ENCODE measurements at places on chromosomes 3 and 15.

- no peak for DNase-seq
These were observed 2.9 kb downstream of the ZNF385D start for GRCh38 chr3:21747966-21748555.

DNA sequence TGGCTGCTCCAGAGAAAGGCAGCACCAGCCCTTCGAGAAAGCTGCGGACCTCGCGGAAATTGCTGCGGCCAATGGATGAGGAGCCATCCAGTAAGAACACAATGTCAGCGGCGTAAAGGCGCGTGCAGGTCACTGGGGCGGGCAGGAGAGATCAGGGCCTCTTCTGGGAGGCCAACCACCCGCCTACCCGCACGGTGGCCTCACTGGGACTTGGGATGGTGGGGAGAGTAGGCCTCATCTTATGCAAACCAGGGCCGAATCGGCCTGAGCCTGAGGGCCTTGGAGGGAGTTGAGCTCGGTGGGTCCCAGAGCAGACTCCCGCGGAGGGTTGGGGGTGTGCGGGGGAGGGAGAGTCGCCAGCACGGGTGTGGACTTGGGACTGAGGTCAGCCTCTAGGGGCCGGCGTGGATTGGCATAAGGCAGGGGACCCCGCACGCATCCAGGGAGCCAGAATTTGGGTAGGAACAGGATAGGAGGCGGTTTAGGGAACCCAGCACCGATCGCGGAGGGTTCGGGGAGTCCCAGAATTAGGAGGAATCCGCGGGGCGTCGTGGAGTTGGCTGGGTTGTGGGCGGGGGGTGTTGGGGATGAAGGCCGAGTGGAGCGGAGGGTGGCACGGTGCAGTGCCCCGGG lies 596 bp downstream of the COL7A1 start:
- DNase-seq: no peak

- no peak for DNase-seq
These were observed 44.6 kb upstream of the SLC25A36 start for GRCh38 chr3:140896997-140897396.

DNA sequence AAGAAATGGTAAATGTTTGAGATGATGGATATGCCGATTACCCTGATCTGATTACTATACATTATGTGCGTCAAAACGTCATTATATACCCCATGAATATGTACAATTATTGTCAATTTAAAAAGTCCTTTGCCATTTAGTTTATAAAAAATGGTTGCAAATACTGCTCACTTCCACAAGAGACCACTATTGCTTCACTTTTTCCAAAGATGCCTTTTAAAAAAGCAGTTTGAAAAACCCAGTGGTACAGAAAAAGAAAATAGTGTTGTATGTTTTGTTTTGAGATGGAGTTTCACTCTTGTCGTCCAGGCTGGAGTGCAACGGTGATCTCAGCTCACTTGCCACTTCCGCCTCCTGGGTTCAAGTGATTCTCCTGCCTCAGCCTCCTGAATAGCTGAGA lies 39.3 kb downstream of the EDEM1 start:
- no peak for DNase-seq

DNA sequence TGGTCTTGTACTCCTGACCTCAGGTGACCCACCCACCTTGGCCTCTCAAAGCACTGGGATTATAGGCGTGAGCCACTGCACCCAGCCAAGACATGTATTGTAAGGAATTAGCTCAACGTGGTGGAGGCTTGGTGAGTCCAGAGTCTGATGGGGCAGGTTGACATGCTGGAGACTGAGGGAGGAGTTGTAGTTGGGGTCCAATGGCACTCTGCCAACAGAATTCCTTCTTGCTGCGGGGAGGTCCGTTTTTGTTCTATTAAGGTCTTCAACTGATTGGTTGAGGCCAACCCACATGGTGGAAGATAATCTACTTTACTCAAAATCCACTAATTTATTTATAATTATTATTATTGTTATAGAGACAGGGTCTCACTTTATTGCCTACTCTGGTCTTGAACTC lies 30.1 kb downstream of the PLA2G4D start:
- DNase-seq: no peak

DNA sequence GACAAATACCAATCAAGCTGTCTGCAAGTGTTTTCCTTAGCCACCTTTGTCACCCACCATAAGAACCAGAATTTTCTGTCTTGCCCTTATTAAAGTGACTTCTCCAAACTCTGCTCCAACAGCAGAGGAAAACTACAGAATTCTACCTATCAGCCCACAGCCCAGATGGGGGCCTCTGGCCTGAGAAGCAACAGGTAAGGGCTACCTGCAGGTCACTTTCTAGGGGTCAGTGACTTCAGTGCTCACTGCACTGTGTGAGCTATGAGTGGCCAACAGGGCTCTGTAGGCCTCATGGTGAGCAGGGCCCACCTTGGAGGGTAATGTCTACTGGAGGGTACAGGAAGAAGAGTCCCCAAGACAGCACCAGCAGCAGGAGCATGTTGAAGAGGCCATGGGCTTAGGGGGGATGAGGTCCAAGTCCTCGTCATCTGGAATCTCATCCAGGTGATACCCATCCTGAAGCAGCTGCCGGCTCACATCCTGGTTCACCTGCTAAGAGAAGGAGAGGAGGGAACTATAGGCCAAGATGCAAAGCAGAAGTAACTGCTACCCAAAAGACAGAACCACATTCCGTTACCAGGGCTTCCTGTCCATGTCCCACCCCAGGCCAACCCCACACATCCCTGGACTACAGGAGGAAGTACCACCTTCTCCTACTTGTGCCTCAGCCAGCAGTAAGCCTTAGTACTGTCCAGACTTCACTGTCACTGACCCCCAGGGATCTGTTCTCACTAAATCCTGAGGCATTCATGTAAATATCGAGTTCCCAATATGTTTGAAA lies 4.2 kb downstream of the FAM219B start:
- DNase-seq: no peak

DNA sequence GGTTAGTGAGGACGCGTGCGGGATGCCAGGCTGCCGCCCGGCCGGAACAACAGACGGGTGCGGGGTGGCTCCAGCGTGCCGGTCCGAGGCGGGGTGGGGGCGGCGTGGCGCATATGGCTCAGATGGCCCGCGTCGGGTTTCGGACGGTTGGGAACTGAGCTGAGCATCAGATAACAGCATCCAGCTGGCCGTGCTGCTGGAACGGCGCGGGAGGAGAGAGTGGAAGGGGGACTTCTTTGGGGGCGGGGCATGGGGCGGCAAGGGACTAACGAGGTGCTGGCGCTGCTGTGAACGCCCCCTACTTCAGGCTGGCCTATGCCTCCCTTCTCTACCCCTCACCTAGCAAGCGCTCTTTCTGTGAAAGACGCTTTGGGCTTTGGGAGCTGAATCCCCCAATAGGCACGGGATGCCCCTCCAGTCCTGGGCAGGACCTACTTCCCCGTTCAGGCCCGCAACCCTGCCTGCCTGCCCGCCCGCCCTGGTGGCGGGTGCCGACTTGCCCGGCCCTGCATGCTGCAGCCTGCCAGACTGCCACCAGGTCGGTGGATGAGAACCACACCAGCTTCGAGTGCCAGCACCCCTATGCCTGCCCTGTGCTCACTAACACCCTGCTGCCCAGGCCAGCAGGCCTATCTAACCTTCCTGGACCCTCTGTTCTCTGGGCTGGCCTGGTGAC lies 542 bp downstream of the INKA1 start:
- DNase-seq: peak; percentile 73

DNA sequence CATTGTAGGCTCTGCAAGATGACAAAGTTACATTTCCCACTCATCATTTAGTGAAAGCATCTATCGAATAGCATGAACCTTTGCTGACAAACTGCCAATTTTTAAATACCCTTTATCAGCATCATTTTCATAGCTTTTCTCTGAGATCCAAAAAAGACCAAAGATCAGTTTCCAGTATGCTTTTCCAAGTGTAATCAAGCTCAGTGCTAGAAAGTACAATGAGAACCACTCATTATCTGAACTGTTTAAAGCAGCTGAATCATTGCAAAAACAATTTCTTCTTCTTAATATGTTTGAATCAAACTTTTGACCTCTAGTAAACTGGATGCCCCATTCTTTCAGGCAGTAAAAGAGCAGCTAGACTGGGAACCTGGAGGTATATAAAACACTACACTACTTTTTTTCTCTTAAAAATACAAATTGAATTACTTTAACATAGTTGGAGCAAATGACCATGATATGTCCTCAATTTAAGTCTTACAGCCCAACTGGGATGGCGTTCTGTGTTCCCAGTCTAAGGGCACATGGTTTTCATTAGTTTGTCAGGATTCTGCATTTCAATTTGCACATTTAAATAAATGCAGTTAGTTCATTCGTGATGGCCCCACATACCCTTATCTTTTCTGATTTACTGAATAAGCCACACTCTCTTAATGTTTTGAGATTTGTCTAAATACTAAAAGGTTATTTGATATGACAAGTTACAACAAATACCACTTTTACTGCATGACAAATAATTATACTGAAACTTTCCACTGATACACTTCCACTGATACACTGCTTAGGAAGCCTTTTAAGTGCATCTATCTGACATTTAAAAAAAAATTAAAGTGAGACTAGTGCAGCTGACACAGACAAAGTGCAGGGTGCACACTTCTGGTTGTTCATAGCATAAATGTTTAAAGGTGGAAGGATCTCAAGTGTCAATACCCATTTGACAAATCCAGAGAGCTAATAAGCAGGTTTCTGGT lies 146.0 kb upstream of the FRMD4B start:
- no peak for DNase-seq

GRCh38 chr3:57393977-57394376 lies 101.5 kb upstream of the ASB14 start:
- DNase-seq: no peak

DNA sequence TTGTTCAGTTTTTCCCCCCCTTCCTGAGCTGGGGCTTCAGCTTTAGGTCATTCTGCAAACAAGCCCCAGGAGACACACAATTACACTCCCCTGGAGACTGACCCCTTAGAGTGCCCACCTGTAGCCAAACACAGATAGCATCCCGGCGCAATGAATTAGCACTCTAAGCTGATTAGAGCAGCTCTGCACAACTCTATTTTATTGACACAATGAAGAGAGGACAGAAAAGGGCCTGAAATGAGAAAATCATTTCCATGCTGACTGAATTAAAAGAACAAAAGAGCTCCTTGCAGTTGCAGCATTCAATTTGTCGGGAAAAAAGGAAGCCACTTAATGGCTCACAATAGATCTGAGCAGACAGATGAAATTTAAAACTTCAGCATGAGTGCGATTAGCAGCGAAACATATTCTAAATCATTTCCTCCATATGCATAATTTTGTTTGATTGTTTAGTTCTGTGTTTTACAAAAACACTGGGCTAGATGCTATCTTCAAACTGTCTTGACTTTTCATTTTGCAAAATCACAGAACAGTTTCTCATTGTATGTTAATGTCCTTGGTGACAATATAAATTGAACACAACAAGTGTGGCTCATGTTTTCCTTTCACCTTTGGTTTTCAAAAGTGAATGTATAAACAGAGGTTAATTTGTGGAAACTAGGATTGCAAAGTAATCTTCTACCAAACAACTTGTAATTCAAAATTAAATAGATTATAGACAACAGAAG lies 308.6 kb downstream of the MECOM start:
- DNase-seq: no peak

DNA sequence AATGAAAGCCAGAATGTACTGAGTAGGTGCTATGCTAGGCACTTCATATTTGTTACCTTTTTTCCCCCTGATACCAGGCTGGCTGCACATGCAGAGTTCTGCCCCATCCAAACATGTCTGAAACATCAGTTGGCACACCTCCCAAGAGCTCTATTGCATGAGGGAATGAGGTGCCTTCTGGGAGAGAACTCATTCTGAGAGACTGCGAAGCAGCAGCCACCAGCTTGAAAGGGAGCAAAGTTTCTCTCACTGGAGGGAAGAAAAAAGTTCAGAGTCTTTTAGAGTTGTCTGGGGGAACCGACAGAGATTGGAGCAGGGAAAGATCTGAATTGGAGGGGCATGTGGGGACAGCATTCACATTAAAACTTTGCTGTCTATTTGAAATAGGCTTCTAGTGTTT lies 84.1 kb downstream of the AGBL1 start:
- DNase-seq: peak; percentile 67

- DNase-seq: peak; percentile 85
These were observed 72.7 kb upstream of the TPRG1 start for GRCh38 chr3:189099031-189099471.

- peak; percentile 83 for DNase-seq
These were observed 161.1 kb upstream of the TBL1XR1 start for GRCh38 chr3:177358091-177358976.

DNA sequence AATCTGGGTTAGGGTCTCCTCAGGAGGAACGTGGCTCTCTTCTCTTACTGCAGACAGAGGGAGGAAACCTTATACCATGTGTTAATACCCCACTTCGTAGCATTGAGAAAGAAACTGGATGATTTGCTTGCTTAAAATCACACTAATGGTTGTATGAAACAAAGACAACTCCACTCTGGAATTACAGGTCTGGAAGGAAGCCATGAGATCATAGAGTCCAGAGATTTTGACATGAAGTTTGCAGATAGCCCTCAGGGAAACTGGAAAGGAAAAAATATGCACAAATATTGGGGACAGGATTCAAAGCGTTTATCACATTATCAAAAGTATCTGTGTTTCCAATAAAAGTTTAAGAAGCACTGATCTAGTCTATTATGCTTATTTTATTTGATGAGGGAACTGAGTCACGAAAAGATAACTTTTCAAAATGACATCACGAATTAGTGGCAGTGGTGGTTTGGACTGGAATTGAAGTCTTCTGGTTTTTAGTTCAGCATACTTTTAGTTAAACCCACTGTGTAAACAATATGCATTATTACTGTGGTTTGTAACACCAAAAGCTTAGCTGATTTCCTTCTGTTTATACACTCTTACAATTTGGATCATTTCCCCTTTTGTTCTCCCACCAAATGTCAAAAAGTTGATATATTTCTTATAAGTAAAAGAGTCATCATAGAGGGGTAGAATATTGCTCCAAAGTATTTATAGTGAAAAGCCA lies 16.8 kb downstream of the FGF7 start:
- no peak for DNase-seq

DNA sequence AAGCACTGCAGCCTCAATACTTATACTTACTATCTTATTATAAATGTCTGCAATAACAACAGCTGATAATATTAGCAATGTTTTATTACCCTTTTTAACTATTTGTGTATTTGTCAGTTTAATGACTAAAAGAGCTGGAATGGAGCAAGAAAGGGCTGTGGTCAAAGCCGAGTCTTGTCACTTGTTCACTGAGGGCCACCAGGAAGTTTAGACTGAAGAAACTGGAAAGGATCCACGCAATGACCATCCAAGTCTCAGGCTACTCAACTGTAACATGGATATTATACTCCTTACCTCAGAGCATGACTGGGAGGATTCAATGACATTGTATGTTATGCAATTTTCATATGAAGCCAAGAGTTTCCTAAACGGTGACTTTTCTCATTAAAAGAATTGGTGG lies 90.4 kb downstream of the TJP1 start:
- no peak for DNase-seq

DNA sequence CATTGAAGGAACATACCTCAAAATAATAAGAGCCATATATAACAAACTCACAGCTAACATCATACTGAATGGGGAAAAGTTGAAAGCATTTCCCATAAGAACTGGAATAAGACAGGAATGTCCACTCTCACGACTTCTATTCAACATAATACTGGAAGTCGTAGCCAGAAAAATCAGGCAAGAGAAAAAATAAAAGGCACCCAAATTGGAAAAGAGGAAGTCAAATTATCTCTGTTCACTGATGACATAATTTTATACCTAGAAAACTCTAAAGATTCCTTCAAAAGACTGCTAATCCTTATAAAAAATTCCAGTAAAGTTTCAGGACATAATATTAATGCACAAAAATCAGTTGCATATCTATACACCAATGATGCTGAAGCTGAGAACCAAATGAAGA lies 34.9 kb downstream of the SLC2A2 start:
- no peak for DNase-seq

All from sigmoid colon (tissue), 7 donors.